ENCODE measurements at places on chromosomes 3 and 15. TPM values are rescaled to one million over a fixed set of nuclear protein-coding genes. Genes with fewer than 3 reads are reported as not detected.

DNA sequence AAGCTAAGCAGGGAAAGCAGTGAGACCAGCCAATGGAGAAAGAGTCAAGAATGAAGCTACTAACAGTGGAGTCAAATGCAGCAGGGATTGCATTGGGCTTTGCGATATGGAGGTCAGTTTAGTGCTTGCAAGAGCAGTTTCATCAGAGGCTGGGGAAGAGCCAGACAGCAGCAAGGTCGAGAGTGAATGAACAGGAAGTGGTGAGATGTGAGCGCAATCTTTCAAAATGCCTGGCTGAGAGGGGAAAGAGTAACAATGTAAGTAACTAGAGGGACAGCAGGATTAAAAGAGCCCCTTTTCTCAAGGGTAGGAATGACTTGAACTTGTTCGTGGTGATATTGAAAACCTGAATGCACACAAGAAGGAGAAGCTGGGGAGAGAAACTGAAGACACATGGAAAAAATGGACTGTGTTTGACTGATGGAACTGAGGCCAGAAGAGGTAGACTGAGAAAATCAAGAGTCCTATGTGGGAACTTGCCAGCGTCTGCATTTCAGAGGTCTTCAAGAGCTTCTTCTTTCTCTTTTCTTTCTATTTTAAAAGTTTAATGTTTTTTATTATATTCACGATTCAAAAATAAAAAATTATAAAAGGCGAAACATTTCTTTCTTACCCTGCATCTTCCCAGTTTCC is 30.6 kb upstream of the GPR160 start:
- DNase-seq: peak; percentile 55

GRCh38 chr3:69203631-69204314 is 81.4 kb upstream of the LMOD3 start:
- no peak for DNase-seq

- peak; percentile 50 for DNase-seq
These were observed 138.4 kb downstream of the PLCL2 start for GRCh38 chr3:17023006-17023664.

GRCh38 chr3:13236557-13237173 is 163.4 kb upstream of the IQSEC1 start:
- DNase-seq: no peak

DNA sequence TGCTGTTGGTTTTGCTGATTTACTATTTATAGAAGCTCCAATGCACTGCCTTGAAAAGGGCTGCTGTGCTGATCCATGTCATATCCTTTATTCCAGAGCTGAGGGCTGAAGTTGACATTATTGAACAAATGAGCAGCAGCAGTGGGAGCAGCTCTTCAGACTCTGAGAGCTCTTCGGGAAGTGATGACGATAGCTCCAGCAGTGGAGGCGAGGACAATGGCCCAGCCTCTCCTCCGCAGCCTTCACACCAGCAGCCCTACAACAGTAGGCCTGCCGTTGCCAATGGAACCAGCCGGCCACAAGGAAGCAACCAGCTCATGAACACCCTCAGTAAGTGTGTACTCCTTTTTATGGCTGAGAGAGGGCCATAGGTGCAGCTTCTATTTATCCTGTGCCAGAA is 8.8 kb downstream of the EAF1 start:
- no peak for DNase-seq

The TAGLN3 gene
- total RNA-seq: 0.18 TPM

DNA sequence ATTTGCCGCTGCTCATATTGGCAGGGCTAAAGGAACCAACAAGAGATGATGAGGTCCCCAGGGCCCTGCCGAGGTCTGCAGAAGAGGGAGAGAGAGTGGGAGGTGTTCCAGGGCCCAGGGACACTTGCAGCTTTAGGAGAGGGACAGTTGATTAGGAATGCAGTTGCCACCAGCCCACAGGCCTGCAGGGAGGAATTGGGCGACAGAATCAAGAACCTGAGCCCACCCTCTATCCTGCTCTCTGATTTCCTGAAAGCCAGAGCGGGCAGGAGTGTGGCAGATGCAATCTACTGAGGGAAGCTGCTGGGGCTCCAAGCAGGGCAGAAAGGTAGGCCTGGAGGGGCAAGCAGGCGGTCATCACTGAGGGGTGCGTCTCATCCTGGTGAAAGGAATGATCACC is 12.1 kb upstream of the PRR23E start:
- no peak for DNase-seq

DNA sequence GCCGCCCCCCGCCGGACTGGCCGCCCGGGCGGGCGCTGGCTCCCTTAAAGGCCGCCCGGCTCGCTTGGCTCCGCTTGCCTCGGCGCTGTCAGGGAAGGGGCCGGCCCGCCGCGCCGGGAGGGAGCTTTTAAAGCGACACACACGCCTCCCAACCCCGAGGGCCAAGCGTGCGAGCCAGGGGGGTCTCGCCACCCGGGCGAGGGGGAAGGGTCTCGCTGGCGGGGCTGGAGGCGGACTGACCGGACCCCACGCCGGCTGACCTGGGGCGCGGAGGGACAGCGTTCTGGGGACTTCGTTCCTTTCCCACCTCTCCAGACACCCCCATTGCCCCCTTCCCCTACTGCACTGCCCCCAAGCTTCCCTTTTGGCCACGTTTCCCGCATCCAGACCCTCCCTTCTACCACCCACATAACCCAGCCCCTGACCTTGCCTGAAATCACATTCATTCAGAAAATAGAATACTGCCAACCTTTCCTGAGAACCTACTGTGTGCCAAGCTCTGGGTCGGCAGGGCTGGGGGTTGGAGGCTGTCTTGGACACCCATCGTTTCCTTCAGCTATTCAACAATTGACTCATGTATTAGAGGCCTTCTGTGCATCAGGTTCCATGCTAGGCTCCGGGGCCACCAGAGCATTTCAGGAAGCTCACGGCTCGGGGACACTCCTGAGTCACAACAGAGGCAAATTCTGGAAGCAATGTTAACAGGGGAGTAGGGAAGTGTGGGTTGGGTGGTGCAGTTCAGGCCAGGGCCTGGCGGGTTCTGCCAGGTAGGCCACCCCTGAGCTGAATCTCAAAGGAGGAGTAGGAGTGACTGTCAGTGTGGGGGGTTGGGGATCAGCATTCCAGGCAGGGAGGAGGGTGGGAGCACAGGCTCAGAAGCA is at the start of gene INSYN1:
Gene INSYN1 (minus strand): TSS at position 102 of the 881 bp plus-strand sequence. CDS start 2,221 bp downstream, outside the sequence.
- DNase-seq: no peak

The TERC gene
- 4.0 TPM for total RNA-seq

DNA sequence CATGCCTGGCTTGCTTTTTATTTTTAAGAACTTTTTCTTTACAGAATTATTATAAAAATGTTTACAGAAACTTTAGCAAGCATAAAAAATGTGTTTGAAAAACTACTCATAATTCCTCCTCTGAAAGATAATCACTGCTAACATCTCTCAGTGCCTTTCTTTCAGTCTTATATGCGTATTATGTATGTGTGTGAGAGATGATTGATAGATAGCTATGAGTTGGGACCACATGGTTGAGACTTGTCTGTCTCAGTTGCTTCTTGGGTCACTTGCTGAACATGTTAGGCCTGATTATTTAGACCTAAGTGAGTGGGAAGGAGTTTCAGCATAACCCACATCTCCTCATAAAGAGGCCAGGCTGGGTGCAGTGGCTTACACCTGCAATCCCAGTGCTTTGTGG is 11.1 kb downstream of the MAP6D1 start:
- no peak for DNase-seq

- no peak for DNase-seq
These were observed 523 bp downstream of the VILL start for GRCh38 chr3:37991109-37991508.

The SLC28A1 gene
- not detected for total RNA-seq

The GALK2 gene
- total RNA-seq: 31.5 TPM

GRCh38 chr15:82044373-82045178 is 1.2 kb downstream of the MEX3B start:
- peak; percentile 35 for DNase-seq

DNA sequence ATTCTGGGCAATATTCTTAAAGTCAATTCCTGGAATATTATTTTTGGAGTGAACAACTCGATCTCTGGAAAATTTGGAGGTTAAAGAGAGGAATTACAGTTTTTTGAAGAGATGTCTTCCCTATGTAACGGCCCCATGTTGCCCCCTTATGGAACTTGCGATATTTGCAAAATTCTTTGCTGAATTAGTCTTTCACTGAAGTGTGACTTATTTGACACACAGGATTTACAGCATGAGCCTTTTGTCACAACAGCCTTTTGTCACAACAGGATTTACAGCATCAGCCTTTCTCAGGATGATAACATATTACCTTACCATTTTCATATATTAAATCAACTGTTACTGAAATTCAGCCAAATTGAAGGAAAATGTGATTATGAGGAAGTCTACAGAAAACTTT is 37.8 kb upstream of the SPTSSB start:
- DNase-seq: no peak

DNA sequence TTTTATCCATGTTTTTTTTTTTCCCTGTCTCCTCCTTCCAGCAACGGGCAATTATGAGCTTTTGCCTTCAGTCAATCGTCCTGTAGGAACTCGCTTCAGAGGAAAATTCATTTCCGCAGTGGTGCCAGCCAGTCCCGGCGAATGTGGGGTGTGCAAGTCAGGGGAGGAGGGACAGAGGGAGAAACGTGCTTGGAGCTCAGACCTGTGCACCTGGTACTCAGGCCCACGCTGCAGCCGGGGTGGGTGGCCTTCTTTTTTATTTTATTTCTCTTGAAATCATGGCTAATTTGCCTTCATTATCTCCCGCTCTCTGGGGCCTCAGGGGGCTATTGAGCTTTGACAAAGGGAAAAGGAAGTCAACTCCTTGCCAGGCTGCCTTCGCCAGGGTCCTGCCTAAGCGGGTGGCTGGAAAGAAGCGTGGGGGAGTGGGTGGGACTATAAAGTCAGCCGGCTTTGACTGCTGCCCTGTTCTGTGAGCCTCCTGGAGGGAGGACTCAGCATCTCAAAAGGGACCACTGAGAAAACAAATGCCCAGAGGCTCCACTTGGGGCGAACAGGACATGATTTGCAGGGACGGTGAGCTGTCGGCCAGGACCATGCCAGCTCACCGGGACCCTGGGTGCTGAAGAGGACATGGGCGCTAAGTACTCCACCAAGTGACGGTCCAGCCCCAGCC is 5.5 kb downstream of the GRIP2 start:
- DNase-seq: no peak

GRCh38 chr3:8001712-8002111 is 499.9 kb upstream of the LMCD1 start:
- DNase-seq: no peak

DNA sequence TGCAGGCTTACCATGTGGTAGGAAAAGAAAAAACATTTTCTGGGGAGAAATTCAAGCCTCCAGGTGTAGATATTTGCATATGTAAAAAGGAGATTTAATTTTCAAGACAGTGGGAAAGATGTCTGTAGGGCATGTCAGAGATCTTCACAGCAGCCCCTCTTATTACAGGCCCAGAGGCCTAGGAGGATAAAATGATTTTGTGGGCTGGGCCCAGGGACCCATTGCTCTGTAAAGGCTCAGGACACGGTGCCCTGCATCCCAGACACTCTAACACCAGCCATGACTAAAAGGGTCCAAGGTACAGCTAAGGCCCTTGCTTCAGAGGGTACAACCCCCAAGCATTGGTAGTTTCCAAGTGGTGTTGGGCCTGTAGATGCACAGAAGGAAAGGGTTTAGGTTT is 680.1 kb downstream of the IGSF11 start:
- no peak for DNase-seq

GRCh38 chr3:152497457-152497856 is 228.7 kb downstream of the MBNL1 start:
- no peak for DNase-seq

DNA sequence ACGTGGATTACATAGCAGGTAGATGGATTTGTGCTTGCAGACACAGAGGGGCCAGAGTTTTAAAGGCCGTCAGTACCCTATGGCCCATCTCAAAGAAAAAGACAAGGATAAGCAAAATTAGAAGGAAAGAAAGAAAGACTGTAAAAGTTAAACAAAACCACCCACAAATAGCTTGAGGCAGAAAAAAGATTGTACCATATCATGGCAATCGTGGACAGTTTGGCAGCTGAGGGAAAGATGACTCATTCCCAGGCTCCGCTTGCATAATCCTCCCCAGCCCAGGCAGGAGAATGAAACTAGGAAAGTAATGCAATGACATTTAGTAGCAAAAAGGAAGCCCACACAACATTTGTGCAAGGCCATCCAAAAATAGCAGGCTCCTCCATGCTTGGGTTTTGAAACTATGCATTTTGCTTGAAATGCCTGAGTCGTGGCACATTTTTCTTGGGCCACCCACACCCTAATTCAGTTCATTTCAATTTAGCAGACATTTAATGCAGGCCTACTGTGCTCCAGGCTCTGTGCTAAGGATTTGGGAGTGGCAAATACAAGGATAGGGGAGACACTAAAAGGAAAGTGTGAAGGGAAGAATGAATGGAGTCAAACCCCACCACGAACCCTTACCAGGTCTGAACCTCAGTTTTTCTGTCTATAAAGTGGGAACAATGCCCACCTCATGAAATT is 40.9 kb upstream of the SMAD3 start:
- DNase-seq: peak; percentile 24

- DNase-seq: no peak
These were observed 13.3 kb downstream of the RARB start for GRCh38 chr3:25441234-25441856.

GRCh38 chr3:40869939-40870338 is 329.4 kb upstream of the CTNNB1 start:
- no peak for DNase-seq

GRCh38 chr3:155792532-155792931 is 13.5 kb downstream of the C3orf33 start:
- DNase-seq: no peak

The KCTD6 gene
- 12.4 TPM for total RNA-seq

DNA sequence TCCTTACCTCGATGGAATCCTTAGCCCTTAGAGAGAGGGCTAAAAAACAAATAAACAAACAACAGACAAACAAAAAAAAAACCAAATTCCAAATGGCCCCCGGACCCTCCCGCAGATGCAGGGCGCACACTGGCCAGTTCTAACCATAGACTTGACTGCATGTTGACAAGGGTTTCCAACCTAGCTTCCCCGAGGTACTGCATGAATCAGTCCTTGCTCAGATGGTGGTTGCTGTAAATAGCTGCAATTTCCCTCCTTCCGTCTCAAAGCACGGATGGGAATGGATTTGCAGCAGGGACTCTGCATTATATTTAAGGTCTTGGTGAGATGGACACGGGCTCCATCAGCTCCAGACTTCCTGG is 162.8 kb downstream of the CD47 start:
- DNase-seq: no peak

DNA sequence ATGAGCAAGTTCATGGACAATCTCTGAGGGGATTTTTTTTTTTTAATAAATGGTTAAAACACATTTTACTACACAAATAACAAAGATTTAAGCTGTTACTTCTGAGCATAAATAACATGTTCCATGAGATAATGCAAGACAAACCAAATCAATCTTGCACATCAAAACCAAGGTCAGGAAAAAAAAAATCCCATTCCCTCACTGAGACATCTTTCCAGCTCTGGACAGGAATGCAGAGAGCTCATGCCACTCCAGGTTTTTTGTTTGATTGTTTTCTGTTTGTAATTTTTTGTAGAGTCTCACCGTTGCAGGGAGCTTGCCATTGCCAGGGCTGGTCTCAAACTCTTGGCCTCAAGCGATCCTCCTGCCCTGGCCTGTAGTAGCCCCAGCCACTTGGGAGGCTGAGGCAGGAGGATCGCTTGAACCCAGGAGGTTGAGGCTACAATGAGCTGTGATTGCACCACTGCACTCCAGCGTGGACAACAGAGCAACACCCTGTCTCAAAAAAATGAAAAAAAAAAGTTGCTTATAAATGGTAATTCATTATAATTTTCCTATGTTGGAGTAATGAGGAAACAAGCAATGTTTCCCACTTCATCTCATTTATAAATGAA is 14.0 kb downstream of the OSBPL10 start:
- DNase-seq: no peak
